ENCODE measurements at places on chromosomes 11 and 22.

- DNase-seq = no peak
Observed at GRCh38 chr11:76641905-76642304, 28.6 kb downstream of the LRRC32 start.

DNA sequence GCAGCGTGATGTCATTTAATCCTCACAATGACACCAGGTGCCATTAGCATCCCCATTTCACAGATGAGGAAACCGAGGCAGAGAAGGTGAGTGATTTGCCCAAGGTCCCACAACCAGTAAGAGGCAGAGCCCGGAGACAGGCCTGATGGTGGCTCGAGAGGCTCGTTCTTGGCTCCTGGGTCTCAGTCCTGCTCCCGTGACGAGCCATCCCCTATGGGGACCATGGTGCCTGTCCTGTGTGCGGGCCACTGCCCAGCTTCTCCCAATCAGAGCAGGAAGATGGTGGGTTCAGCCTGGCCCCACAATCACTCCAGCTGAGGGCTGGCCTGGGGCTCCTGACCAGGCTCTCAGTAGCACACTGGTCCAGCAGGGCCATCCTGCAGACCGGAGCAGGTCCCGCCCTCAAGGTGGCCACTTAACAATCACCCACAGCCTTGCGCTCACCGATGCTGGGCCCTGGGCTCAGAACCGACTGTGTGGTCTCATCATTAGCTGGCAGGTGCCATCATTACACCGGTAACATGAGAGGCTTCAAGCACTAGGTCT is 3.6 kb downstream of the ALDH3B1 start:
- DNase-seq = no peak

DNA sequence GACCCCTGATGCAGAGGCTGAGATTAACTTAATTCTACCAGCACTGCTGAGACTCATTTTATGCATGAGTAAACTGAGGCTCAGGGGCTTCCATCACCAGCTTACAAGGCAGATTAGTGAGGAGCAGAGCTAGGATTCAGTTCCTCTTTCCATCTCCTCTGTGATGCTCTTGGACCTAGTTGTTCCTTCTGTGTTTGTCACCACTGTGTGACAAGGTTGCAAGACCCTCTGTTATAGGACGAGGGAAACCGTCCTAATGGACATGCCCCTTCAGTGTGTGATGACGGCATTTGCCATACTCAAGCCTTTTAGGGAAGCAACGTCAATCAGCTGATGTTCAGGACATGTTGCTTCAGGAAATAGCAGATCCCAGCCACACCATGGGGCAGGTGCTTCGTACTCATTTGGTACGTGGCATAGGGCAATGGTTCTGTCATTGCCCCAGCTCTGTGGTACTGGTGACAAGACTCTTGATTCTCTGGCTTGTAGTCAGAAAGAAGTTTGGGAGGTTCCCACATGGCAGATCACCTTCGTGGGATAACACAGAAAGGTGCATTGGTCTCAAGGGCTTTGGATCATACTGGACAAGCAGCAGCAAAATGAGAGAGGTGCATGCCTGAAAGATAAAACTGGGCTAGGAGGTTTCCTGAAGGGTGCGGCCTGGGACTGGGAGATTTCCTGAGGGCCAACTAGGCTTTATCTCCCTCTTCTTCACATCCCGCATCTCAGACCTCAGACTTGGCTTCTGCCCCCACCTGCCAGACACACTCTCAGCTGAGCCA is 23.9 kb upstream of the CD44 start:
- no peak for DNase-seq

- peak; percentile 64 for DNase-seq
Observed at GRCh38 chr11:96219981-96220623, 122.9 kb downstream of the MAML2 start.

DNA sequence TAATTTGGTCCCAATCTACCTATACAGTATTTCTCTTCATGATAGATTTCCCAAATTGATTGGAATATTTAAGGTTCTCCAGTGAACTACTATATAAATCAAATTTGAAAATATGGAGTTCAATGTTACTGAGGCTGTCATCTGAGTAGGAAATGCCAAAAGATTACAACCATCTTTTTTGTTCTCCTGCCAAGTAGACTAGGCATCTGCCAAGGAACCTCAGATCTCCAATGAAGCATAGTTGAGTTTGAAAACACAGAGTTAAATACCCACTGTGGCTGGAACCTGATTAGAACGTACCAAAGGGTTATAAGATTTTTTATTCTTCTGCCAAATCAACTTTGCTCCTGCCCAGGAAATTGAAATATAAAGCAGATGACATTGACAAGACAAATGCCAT is 330.9 kb downstream of the CNTN5 start:
- no peak for DNase-seq

DNA sequence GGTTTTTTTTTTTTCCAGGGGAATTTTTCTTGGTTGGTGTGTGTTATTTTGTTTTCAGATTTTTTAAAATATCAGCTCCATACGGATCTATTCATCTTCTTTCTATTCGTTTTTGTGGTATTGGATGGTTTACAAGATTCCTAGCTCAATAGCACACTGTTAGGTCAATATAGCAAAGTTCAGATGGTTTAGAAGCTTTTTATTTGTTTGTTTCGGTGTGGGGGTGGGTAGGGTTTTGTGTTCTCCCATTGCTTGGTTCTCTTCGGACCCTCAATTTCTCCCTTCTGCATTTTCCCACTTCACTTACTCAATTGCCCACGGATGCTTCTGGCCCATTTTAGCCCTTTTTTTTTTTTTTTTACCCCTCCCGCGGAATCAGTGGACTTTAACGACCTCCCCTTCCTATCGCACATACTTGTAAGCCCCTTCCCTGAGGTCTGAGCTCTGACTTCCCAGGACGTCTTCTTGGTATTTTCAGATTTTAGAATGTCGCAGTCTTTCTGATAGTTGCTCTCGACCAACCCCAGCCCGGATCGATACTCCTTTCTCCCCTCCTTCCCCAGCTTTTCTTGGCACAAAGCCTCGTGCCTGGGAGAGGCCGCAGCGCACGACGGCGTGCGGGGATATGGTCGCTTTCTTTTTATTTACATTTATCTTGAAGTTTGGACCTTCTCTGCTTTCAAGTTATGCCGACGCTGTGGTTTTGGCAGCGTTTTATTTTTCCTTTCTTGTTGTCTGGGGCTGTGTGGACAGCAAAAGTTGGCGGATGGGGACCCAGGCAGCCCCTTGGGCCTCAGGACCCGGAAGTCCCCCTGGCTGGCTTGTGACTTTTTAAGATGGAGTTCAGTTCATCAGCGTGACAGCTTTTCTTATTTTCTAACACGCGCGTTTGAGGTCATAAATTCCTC is 4.4 kb upstream of the SPDYC start:
- no peak for DNase-seq

- no peak for DNase-seq
Observed at GRCh38 chr11:28849053-28849452, 740.9 kb downstream of the METTL15 start.

- DNase-seq = no peak
Observed at GRCh38 chr11:61121192-61121831, 19.0 kb downstream of the CD5 start.

GRCh38 chr11:95100856-95101507 is 11.3 kb downstream of the ENDOD1 start:
- DNase-seq = no peak

DNA sequence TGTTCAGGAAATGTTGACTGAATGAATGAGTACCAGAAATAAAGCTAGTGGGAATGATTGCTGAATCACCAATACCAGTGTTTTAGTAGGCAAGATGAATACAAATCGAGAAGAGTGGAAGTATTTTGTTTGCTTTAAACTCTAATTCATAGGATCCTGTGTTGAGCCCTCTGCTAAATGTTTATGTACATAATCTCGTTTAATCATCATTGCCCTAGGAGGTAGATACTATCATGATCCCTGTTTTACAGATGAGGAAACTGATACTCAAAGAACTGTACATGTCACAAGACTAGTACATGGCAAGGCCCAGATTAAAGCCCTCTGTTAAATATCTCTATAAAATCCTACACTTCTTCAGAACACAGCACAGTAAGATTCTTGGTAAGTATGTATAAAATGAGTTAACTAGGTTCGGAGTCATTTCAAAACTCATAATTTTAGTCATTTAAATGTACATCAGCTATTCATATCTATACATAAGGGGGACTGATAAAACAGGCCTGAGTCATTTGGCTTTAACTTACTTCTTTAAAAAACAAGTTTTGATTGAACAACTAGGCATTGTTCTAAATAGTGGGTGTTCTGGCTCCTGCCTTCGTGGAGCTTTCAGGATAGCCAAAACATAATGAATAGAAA is 97.1 kb downstream of the EXT2 start:
- no peak for DNase-seq

- DNase-seq = no peak
Observed at GRCh38 chr11:36933481-36933880, 335.4 kb upstream of the RAG2 start.

- DNase-seq = peak; percentile 76
Observed at GRCh38 chr11:46338988-46339666, 8.1 kb upstream of the DGKZ start.

GRCh38 chr22:47322854-47323253 is 560.4 kb downstream of the TBC1D22A start:
- DNase-seq = no peak

DNA sequence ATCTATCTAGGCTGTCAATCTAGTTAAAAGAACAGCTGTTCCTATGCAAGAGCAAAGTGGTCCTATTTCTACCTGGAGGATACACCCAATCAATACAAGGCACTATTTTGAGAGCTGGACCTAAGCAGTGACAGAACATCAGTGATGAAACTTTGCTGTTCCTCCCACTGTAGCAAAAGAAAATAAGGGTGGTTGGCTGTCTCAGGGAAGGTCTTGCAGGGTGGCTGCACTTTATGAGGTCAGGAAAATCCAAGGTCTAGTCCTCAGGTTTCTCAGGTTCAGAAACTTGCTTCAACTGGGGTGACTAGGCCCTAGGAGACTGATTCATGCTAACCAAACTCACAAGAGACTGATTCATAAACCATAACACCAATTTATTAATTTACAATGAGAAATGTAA is 11.6 kb downstream of the CPSF7 start:
- no peak for DNase-seq

GRCh38 chr22:23086787-23087186 is 16.5 kb downstream of the GNAZ start:
- DNase-seq = no peak

- no peak for DNase-seq
Observed at GRCh38 chr11:2684581-2684980, 15.2 kb downstream of the KCNQ1OT1 start.

- no peak for DNase-seq
Observed at GRCh38 chr11:66694056-66694410, 16.3 kb upstream of the RBM4B start.

GRCh38 chr11:111412293-111412692 is 33.2 kb upstream of the POU2AF1 start:
- no peak for DNase-seq

- no peak for DNase-seq
Observed at GRCh38 chr11:118338637-118339061, 3.9 kb downstream of the CD3D start.

- no peak for DNase-seq
Observed at GRCh38 chr11:47425611-47426010, 628 bp downstream of the PSMC3 start.

DNA sequence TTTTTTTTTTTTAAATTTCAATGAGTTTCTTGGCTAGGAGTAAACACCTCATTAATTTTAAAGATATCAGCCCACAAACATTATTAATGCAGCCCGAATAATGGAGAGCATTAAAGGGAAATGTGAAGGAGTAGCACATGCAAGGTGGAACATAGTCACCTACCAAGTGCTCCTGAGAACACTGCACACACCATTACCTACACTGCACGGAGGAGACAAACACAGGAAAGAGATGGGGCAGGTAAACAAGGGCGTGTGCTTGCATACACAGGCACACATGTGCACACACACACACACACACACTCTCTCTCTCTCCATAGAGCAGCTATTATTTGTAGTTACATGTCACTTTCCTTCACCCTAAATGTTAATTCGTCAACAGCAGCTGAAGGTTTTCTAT is 30.2 kb downstream of the HTR3B start:
- no peak for DNase-seq

DNA sequence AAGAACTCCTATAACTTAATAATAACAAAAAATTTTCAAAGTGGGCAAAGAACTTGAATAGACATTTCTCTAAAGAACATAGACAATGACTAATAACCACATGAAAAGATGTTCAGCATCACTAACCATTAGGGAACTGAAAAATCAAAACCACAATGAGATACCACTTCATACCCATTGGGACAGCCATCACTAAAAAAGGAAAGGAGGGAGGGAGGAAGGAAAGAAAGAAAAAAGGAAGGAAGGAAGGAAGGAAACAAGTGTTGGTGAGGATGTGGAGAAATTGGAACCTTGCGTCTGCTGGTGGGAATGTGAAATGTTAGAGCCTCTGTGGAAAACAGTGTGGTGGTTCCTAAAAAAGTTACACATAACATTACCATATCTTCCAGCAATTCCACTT is 55.8 kb downstream of the MS4A13 start:
- DNase-seq = no peak

DNA sequence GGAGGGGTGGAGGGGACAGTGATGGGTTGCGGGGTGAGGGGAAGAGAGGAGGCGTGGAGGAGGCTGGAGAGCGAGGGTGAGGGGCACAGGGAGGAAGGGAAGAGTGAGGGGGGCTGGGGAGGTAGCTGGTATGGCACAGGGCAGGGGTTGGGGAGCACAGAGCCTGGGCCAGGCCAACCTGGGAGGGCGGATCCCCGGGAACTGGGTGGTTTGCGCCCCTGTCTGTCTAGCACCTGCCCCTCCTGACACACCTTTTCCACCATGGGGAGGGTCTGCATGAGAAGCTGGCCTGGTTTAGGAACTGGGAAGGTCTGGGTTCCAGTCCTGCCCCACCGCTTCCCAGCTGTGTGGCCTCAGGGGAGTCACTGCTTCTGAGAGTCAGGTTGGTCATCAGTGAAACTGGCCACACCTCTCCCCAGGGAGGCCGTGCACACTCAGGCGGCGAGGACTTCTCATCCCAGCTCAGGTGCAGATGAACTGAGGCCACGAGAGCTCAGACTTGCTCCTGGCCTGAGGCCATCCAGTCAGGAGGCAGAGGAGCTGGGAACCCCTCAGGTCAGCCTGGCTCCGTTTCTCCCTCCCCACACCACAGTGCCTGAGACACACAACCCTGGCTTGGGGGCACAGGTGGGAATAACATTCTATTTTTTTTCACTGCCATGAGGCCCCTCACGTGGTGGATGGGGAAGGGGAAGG is 95.6 kb downstream of the PHF21B start:
- DNase-seq = no peak

- DNase-seq = no peak
Observed at GRCh38 chr11:87660926-87661660, 514.1 kb downstream of the RAB38 start.

GRCh38 chr22:25780673-25781072 is 38.7 kb downstream of the MYO18B start:
- DNase-seq = no peak

GRCh38 chr11:22677153-22677903 is 10.9 kb downstream of the GAS2 start:
- DNase-seq = no peak

GRCh38 chr11:125435461-125436238 is 60.4 kb downstream of the FEZ1 start:
- DNase-seq = no peak

- no peak for DNase-seq
Observed at GRCh38 chr22:37190262-37190780, 2.3 kb upstream of the C1QTNF6 start.
